Mammary epithelial cell (primary cell): ENCODE measurements at places on chromosomes 4 and X.

GRCh38 chrX:115583496-115584004 is 22.6 kb downstream of the PLS3 start:
- peak; percentile 43 for DNase-seq

DNA sequence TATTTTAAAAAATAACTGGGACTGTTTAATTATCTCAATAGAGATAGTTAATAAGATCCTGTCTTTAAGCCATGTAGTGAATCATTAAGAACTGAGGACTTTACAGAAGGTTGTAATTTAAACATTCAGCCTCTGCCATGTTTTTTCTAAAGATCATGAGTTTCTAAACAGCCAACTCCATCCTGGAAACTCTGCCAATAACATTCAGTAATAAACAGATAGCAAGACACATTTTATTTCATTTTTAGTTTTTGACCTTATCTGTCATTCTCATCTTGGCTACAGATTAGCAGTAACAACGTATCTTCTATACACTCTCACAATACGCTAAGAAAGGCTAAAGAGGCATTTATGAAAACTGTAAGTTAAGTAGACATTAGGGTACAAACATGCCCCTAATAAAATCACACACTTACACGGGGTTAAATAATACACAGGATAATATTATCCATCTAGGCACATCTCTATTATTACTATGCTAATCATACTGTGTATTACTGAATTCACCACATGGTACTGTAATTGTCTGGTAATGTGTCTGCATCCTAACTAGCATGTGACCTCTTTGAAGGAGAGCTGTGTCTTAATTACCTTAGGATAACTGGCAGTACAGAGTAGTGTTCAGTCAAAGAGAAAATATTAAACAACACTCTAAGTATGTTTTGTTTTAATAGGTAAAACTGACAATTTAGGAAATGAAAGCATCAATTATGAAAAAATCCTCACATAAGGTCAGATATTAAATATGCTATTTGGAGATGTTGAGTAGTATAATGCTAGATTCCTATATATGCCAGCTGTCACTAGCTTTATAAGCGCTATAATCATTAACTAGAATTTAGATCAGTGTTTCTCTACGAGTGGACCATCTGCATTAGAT is 122.4 kb upstream of the NAP1L5 start:
- DNase-seq = no peak

DNA sequence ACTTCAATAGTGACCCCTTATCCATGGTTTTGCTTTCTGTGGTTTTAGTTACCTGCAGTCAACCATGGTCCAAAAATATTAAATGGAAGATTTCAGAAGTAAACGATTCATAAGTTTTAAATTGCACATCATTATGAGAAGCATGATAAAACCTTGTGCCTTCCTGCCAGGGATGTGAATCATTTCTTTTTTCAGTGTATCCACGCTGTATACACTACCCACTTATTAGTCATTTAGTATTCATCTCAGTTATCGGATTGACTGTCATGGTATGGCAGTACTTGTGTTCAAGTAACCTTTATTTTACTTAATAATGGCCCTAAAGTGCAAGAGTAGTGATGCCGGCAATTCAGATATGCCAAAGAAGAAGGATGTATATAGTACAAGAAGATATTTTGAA is 37.7 kb upstream of the TASL start:
- peak; percentile 43 for DNase-seq

DNA sequence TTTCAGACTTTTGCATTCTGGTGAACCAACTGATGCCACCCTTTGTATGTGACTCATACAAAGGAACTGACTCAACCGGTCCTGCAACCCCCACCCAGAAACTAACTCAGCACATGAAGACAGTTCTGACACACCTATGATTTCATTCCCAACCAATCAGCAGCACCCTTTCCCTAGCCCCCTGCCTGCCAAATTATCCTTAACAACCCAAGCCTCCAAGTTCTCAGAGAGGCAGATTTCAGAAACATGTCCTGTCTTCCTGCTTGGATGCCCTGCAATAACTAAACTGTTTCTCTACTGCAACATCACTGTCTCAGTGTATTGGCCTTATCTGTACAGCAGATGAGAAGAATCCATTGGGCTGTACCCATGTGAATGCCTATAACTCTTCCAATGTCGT is 284.7 kb downstream of the CAMK2D start:
- peak; percentile 86 for DNase-seq

- no peak for DNase-seq
Measured at GRCh38 chr4:12304905-12305304, 876.2 kb upstream of the HS3ST1 start.

GRCh38 chr4:80309294-80310004 is 26.1 kb upstream of the CFAP299 start:
- peak; percentile 81 for DNase-seq

- DNase-seq = no peak
Measured at GRCh38 chr4:4680758-4681157, 138.9 kb upstream of the STX18 start.

DNA sequence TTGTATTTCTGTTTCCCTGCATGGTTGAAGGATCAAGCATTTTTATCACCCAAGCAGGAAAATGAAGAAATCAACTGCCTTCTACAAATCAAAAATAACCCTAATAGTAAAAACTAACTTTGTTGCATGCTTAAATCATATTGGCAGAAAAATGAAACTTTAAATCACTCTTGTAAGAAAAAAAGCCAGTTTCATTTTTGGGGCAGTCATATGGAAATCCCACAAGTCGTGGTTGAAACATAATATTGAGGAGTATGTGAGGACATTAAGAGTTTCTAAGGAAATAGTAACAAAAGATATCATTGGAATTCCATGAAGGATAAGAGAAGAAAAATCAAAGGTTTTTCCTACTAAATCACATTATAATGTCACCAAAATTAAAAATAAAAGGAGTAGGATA is 8.4 kb downstream of the TEC start:
- DNase-seq = no peak

DNA sequence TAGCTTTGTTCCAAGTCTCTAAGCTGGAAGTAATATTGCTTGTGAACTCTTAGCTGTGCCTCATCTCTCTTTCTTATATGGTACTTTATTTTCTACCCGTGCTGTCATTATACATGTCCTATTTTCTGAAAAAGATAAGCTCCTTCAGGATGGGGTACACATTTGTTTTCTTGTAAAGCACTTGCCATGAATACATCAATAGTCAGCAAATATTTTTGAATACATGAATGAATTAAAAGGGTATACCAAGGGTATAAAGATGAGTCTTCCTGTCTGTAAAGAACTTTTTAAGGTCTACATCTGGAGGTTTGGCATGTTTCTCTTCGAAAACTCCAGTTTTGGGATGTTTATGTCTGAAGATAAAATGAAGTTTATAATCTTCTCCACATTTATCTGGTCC is 26.7 kb downstream of the SCOC start:
- DNase-seq = no peak

DNA sequence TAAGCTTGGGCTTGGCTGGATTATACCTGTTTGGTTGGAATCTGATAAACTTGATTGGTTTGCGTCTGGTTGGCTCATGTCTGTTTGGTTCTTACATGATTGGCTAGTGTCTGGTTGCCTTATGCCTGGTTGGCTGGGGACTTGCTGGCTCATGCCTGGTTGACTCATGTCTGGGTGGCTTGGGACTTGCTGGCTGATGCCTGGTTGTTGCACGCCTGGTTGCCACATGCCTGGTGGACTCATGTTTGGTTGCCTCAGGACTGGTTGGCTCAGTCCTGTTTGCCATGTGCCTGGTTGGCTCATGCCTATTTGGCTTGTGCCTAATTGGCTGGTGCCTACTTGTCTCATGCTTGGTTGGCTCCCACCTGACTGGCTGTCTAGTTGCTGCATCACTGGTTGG is 104.5 kb downstream of the APOOL start:
- peak; percentile 27 for DNase-seq

- DNase-seq = no peak
Measured at GRCh38 chr4:125891597-125892258, 577.0 kb downstream of the FAT4 start.

DNA sequence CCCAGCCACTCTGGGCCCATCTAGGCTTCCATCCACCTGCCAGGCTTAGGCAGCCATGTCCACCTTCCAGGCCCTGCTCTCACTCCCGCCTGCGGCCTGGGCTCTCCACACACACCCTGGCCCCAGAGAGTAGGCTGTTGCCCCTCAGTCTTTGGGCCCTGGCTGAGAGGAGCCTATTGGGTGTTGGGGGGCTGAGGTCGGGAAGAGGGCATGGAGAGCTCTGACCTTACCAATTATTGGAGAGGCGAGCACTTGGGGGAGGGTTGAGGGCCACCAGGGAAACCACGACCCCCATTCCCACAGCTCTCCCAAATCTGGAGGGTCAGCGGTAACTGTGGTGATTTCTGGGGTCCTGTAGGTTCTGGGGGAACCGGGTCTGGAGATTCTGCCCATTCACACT is 38.2 kb downstream of the HTRA3 start:
- no peak for DNase-seq

GRCh38 chr4:123545667-123546572 is 149.3 kb downstream of the SPRY1 start:
- DNase-seq = no peak

GRCh38 chrX:118271775-118272174 is 74.1 kb upstream of the WDR44 start:
- DNase-seq = no peak

DNA sequence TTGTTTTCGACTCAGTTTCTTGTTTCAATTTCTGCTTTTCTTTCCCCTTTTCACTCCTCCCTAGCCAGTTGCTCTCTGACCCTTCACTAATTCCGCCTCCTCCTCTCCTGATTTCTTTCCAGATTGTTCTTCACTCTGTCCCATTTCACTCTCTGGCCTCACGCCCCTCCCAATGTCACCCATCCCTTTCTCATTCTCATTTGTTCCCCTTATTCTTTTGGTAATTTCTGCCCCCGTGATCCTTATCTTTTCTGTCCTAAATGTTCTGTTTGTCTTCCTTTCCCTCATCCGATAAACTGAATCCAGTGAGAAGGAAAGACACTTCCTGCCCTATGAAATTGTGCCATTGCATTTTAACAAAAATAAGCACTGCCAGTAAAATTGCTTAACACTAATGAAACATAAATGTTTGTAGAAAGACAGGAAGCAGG is 94.5 kb upstream of the RASGEF1B start:
- DNase-seq = no peak

- DNase-seq = no peak
Measured at GRCh38 chr4:40244606-40245005, 47.8 kb downstream of the RHOH start.

- peak; percentile 91 for DNase-seq
Measured at GRCh38 chr4:67035501-67035900, 509.8 kb downstream of the CENPC start.

GRCh38 chr4:26462874-26463273 is 27.4 kb downstream of the CCKAR start:
- DNase-seq = no peak

DNA sequence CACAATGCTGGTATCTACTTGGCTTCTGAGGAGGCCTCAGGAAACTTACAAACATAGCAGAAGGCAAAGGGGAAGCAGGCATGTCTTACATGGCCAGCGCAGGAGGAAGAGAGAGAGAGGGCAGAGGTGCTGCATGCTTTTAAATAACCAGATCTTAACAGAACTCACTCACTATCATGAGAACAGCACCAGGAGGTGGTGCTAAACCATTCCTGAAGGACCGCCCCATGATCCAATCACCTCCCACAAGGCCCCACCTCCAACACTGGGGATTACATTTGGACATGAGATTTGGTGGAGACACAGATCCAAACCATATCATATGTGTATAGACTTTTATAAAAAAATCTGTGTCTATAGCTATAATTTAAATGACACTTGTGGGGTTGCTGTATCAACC is 48.6 kb upstream of the ERVMER34-1 start:
- DNase-seq = no peak

- no peak for DNase-seq
Measured at GRCh38 chrX:19807414-19807813, 80.0 kb downstream of the SH3KBP1 start.

DNA sequence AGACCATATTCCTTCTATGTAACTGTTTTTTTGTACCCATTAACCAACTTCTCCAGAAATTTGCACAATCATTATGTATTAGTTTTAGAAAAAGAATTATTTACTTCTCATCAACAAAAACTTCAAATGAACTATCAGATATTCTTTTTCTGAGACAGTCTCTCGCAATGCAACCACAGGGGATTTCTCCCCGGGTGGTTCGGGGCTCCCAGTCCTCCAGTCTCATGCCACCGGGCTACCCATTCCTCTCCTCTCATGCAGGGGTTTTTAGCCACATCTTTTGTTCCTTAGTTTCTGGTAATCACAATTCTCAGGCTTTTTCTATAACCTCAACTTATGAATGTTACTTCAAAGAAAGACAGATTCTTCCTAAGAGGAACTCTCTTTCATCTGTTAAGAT is 46.6 kb upstream of the CLNK start:
- DNase-seq = no peak

DNA sequence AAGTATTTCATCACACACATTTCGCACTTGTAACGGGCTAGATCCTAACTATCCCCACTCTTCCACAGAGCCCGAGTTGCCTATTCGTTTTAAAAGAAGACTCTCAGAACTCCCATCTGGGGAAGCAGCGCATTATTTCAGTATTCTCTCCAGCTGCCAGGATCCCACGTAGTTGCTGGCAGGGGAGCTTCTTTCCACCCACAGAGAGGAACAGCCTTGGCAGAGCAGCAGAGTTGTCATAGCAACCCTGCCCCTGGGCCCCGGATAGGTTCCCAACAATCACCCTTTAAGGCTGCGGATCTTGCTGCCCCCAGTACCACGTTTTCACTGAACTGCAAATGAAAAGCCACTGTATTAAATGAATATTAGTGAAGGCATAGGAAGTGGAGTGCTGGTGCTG is 106.7 kb downstream of the GPM6A start:
- DNase-seq = no peak
